ENCODE measurements at places on chromosomes 16 and 17.

DNA sequence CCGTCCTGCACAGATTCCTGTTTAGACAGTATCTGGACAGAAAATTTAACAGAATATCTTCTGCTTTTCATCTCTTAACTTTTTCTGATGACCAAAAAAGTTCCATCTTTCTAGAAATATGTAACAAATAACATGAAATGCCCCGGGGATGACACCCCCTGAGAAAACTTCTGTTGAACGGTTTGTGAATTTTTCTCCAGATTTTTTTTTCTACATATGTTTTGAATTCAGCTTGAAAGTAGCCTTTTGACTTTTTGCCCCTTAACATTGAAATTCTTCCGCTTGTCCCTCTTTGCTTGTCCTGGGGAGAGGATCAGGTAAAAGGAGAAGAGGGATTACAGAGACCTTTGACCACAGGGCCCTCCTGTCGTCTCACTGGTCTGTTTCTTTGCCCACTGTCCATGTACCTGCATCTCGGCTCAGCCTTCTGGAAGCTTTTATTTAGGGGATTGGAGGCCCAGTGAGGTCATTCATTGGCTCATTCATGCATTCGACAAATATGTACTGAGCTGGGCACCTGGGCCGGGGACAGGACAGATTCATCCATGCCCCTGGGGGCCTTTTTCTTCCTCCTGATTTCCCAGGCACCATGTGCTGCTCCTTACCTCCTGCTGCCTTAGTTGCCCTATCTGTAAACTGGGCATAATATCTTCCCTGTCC, 19.6 kb upstream of the CPNE2 start:
- no peak for DNase-seq

- DNase-seq, result no peak
Observed at GRCh38 chr16:23847948-23848347, 12.2 kb downstream of the PRKCB start.

- peak; percentile 71 for DNase-seq
Observed at GRCh38 chr16:57479205-57479975, 6.9 kb downstream of the DOK4 start.

DNA sequence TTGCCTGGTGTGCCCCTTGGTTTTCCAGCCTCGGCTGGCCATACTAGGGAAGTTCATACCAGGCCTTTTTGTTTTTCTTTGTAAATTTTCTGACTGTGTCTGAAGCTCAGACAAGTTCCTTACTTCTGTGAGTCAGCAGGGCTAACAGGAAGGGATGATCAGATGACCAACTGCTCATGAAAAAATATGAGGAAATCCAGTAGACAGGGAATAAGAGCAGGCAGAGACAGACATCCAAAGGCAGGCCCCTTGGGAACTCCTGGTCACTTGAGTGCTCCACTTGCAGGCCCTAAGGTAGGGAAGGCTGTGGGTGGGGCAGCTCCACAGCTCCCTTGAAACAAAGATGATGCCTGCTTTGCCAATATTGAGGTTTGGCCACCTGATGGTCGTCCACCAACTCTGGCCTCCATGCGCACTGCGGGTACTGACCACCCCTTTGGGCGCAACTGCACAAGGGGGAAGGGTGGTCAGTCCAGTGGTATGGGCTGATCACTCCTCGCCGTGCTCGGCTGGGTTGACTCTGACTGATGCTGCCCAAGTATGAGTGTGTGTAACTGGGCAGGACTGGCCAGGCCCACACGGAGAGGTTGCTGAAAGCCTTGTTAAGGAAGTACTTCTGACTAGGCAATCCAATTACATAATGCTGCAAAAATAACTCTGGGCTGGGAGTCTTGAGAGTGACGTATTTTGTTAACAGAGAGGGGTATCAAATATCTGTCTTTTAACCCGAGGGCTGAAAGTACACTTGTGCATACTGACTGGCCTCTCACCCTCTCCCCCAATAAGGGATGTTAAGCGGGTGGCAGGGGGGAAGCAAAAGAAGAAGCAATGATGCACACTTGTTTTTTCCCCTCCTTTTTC, 20.8 kb upstream of the ZFHX3 start:
- DNase-seq, result peak; percentile 93

- no peak for DNase-seq
Observed at GRCh38 chr16:14320406-14320805, 249.3 kb downstream of the MRTFB start.

DNA sequence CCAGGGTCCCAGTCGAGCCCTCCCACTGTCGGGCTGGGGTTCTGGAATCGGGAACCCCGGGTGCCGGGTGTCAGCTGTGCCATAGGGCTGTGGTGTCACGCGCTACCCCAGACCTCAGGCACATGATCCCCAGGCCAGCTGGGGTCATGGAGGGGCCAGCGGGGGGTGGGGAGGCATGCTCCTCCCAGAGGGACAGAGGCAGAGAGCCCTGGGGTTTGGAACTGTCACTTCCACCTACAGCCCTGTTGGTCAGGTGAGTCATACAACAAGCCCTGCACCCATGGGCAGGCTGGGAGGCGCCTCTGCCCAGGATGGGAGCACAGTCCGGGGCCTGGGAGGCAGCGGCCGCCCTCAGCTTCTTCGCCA, 63.0 kb downstream of the BAIAP2 start:
- no peak for DNase-seq

DNA sequence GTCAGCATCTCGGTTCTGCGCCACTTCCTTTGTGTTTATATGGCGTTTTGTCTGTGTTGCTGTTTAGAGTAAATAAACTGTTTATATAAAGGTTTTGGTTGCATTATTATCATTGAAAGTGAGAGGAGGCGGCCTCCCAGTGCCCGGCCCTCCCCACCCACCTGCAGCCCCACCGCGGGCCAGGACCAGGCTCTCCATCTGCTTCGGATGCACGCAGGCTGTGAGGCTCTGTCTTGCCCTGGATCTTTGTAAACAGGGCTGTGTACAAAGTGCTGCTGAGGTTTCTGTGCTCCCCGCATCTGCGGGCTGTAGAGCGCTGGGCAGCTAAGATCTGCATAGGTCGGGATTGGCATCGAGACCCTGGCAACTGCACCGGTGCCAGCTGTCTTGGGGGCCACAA, 8.2 kb upstream of the BAIAP3 start:
- DNase-seq, result no peak

DNA sequence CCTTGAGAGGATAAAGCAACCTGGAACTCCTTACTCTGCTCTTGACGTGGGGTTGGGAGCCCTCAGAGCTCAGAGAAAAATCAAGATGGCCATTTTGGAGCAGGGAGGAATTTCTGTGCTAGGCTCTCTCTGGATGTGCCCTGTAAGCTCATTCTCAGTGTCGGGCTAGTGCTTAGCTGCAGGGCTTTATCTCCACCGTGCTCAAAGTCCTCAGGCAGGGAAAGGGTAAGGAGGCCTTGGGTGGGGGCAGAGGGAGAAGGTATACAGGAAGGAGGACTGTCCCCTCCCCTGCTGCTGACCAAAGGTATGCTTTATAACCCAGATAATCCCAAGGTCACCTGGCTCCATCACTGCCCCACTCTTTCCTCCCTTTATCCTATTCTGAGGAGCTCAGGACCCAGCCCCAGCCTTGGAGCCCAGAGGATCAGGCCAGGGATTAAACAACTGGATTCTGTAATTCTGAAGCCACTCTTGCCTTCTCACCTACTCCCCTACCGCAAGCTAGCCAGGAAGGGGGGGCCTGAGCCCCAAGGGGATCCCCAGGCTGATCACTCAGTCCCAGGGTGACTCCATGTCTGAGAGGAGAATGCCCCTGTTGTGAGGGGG, 1.1 kb downstream of the DHRS11 start:
- no peak for DNase-seq

DNA sequence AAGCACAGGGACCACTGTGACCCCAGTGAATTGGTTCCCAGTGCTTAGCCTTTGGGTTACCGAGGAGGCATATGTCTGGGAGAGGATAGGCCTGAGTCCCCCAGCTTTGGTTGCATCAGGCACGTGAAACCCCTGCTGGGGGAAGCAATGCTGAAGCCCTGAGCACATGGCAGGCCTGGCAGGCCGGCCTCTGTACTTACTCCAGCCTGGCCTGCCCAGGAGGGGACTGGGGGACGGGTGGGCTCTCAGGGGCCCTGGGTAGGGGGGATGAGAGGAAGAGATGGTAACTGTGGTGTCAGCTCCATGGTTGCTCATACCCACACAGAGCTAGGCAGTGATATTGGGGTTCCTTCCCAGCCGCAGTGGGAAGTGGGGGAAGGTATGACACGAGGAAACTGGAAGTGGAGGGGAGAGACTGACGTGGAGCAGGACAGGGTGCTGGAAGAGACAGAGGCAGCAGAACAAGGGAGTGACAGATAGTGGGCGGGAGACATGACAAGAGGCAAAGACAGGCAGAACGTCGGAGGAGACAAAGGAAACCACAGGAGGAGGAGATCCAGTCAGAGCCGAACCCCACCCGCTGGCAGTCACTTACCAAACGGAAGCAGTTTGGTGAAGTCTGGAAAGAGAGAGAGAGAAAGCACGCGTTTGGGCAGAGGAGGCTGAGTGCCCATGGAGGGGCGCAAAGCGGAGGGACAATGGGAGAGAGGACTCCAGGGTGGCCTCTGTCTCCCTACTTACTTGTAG, 9.1 kb downstream of the TMEM208 start:
- no peak for DNase-seq

DNA sequence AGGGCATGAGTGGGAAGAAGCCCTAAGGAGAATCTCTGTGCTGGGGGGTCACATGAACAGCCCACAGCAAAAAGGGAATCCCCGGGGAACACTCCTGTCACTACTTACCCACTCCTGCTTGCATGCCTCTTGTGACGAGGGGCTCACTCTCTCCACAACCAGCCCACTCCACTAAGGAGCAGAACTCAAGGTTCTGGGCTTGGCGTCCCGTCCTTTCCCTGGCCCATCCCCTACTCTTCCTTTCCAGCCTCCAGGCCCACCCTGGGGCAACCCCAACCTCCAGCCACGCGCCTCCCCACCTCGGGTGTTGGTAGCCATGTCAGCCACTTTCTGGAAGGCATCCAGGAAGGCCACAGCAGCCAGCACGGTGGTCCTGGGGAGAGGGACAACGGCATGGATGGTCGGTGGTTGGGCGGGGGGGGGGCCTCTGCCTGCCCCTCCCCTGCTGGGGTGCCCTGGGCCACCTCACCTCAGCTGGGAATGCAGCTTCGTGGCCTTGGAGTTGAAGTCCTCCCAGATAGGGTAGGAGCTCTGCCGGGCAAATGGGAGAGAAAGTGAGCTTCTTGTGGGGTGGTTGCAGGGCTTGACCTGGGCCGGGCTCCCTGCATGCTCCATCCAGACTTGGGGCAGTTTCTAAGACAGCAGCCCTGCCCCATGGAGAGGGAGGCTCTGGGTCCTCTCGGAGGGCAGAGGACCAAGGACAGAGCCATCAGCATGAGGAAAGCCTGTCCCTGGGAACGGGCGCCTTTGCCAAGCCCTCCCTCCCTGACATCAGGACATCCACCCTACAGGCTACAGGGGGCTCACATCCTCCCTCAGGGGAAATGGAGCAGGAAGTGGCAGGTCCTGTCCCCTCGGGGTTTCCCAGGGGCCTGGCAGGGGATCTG, 5.1 kb downstream of the MTSS2 start:
- DNase-seq, result no peak

DNA sequence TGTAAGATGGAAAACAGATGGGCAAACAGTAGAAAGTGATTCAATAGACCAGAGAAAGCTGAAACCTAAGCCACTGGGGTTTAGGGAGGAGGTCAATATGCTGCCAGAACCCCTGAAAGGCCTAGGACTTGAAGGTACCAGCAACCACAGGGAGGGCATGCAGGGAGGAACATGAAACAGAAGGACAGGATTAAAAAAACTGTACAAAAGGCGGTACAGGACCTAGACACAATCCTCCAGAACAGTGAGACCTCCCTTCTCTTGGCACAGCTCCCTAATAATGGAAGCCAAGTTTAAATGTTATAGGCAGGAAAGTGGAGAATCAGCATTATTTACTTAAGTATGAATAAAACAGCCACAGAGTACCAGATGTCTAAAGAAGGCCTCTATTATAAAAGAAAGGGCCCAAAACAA, 105.5 kb downstream of the SPAG9 start:
- no peak for DNase-seq

GRCh38 chr17:43019418-43019817, 2.8 kb downstream of the VAT1 start:
- DNase-seq, result no peak

DNA sequence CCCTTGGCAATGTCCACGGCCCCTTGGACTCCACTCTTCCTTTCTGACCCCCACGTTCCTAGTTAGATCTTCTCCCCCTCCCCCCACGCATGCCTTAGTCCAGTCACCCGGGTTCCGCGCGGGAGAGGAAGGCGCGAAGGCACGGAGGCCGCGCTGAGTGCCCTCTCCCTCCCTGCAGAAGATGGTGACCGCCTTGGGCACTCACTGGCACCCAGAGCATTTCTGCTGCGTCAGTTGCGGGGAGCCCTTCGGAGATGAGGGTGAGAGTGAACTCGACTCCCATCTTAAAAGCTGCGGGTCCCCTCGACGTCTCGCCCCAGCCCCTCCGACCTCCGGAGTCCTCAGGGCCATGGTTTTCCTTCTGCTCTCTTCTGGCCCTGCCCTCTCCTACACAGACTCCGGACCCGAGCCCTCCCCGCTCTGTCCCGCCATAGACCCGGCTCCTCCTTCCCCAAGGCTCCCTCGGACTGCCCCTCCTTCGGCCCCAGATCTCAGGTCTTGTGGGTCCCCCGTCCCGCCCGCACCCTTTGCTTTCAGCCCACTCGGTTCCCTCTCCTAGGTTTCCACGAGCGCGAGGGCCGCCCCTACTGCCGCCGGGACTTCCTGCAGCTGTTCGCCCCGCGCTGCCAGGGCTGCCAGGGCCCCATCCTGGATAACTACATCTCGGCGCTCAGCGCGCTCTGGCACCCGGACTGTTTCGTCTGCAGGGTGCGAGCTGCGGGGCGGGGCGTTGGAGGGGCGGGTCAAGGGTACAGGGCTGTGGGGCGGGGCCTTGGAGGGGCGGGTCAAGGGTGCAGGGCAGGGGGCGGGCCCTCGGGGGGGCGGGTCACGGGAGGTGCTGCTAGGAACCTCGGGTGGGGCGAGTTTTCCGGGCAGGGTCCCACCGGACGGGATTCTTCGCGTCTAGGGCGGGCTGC, 4.6 kb downstream of the TGFB1I1 start:
- no peak for DNase-seq

DNA sequence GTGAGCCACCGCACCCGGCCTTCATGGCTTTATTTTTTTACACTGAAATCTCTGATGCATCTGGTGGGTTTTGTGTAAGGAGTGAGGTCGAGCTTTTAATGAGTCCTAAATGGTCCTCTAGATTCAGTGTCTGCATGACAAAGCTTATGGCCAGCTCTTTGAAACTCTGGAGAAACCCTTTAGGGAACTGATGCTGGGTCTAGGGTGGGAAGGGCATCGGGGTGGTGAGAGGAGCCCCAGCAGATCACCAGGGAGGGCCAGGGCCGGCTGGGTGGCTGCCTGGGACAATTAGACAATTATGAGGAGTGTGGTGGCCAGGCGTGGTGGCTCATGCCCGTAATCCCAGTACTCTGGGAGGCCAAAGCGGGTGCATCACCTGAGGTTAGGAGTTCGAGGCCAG, 93.9 kb downstream of the SEC14L1 start:
- no peak for DNase-seq

GRCh38 chr16:177981-178667, 1.6 kb downstream of the HBA1 start:
- no peak for DNase-seq
